KG1 (cell line): ENCODE measurements at places on chromosomes 2 and 18.

GRCh38 chr2:69164061-69164778, 151.2 kb downstream of the ANTXR1 start:
- DNase-seq, result no peak

GRCh38 chr18:22169889-22170420, 566 bp downstream of the GATA6 start:
- DNase-seq, result peak; percentile 41

DNA sequence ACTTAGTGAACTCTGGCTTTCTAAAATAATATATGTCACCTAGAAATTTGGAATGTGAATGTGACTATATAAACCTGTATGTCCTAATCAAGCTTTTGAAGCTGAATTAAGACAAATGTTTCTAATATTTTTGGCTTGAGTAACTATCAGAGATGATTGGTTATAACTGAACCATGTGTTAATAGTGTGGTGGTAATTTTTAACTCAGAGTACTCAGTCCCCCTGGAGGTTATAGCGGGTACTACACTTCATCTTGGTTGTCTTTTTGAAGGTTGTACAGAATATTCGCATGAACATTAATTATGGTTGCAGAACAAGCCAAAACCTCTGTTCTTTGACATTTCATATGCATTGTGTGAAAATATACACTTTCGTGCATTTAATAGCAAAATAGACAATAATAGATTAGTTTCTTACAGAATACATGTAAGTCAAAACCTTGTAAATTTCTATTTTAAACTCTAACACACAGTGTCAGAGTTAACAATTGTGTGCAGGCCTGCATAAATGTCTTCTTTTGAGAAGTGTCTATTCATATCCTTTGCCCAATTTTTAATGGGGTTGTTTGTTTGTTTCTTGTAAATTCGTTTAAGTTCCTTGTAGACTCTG, 86.0 kb downstream of the OSBPL6 start:
- DNase-seq, result no peak

- no peak for DNase-seq
These were observed 38.3 kb downstream of the MRPL44 start for GRCh38 chr2:223995569-223995968.

- DNase-seq, result no peak
These were observed 24.4 kb downstream of the RDH14 start for GRCh38 chr2:18536100-18536499.

DNA sequence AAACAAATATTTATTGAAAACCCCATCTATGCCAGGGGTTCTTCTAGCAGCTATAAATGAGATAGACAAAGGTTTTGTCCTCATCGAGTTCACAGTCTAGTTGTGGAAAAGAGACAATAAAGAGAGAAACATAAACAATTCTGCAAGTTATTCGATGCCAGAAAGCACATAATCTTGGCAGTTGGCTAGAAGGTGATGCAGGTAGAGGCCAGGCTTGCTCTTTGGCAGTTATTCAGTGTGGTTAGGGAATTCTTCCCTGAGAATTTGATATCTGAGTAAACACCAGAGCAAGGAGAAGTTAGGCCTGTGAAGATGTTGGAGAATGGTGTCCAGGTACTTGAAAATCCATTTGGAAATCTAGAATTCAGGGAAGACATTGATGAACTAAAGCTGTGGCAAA, 547.4 kb downstream of the SLC4A3 start:
- no peak for DNase-seq

GRCh38 chr18:49861659-49862058, 48.3 kb upstream of the ACAA2 start:
- no peak for DNase-seq

- DNase-seq, result no peak
These were observed 9.0 kb downstream of the RNF144A start for GRCh38 chr2:6926071-6926732.

DNA sequence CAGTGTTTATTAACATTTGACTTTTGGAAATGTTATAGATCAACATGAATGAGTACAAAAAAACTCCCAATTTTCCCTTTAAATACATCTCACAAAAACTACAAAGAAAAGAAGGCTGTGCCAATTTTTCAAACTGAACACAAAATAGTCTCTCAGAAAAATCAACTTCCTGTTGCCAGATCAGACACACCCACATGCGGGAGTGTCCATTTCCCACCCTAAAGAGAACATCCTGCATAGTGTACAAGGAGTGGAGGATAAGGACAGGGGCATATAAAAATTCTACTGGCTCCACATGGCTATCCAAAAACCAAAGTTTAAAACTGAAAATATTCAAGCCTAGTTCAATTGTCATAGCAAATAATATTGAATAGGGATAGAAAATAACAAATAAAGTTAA, 165.3 kb downstream of the ATAD2B start:
- DNase-seq, result no peak

- DNase-seq, result no peak
These were observed 12.9 kb downstream of the UBR3 start for GRCh38 chr2:169839954-169840746.

GRCh38 chr2:238682536-238682935, 165.3 kb upstream of the TWIST2 start:
- no peak for DNase-seq

GRCh38 chr2:47034973-47035609, 119.5 kb upstream of the MCFD2 start:
- peak; percentile 22 for DNase-seq

DNA sequence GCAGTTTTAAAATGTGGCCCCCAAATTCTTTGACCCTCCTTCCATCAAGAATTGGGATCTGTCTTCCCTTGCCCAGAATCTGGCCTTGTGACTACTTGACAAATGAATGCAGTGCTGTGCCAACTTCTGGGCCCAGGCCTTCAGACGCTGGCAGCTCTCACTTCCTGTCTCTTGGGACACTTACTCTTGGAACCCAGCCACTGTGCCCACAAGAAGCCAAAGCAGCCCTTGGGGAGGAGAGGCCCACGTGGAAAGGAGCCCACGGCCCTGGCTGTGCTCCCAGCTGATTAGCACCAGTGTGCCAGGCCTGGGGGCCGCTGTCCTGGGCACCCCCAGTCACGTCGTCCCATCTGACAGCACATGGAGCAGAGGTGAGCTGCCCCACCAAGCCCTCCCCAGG, 56.6 kb downstream of the RPL37A start:
- no peak for DNase-seq

DNA sequence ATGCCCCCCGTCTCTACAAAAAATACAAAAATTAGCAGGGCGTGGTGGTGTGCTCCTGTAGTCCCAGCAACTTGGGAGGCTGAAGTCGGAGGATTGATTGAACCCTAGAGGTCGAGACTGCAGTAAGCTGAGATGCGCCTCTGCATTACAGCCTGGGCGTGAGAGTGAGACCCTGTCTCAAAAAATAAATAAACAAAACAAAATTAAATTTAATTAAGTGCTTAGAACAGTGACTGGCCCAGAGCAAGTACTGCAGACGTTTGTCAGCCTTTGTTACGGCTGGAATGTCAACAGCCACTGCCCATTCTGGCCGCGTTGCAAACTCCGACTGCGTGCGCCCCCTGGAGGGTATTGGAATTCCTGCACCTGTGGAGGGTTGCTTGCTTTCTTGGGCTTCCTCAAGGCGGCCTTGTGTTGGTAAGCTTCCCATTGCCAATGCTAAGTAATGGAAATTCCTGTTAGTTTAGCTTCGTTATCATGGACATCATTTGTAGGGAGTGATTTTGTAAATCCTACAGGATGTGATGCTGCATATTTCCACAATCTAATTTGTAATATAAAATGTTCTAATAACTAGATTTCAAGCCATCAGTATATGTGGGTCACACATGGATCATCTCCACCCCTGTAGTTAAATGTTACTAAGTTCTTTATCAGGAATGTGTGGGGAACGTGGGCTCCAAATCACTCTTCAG, 15.9 kb upstream of the ATP6V1B1 start:
- DNase-seq, result peak; percentile 34

DNA sequence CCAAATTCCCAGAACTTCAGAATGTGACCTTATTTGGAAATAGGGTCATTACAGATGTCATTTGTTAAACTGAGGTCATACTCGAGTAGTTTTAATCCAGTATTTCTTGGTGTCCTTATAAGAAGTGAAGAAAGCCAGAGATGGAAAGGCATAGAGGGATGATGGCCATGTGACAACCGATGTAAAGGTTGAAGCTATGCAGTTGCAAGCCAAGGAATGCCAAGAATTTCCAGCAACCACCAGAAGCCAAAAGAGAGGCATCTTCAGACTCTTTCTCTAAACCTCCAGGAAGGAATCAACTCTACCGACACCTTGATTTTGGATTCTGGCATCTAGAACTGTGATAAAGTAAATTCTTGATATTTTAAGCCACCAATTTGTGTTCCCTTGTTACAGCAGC, 242.2 kb downstream of the CDH20 start:
- DNase-seq, result no peak

DNA sequence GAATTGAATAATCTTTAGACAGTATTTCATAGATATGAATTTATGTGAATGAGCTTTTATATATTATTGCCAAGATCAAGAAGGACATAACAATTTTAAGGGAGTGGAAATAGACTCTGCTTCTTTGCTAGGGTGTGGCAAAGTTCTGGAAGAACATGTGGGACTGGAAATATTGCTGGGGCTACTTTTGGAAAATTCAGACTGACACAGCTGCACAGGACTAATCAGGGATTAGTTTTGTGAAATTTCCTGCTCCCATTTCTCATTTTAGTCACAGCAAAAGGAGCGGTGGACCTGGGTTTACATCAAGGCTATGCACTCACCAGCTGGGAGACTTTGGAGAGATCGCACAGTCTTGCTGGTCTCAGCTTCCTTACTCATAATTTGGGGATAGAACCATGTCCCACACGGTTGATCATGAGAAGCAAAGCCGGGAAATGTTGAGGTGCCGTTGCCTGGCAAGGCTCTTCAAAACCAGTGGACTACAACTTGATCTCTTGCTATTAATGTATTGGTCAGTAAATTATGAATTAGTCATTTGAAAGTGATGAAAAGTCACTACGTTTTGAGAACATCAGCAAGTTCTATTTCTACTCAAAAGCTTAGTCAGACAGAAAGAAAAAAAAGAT, 42.4 kb downstream of the IL1RL2 start:
- DNase-seq, result no peak

DNA sequence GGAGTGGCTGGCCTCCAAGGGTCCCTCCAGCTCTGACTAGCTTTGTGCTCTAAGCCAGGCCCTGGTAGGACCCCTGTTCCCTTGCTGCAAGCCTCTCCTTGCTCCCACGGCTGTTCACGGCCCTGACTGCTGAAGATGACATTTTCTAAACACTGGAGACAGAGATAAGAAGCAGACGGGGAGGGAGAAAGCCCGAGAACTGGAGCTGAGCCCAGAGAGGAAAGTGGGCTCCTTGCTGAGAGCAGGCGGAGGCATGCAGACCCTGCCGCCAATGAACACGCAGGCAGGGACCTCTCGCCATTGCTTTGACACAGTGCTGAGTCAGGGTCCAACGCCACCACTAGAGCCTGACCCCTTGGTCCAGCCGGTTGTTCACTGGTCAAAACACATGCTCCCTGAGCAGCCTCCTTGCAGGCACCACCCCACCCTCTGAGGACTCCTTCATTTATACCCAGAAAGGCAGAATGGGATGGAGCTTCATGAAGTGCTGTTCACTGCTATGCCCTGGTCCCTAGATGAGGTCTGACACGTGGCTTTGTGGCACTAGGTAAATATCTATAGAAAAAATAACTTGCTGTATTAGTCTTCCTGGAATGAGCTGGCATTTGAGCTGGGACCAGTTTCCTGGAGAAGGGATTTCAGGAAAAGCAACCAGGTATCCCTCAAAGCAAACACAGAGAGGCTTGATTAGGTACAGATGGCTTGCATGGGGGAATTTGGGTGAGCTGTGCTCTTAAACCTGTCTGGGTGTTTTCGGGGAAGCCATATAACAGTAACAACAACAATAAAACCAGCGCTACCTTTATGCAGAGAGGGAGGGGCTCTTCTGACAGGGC, 65.7 kb downstream of the MCFD2 start:
- no peak for DNase-seq

DNA sequence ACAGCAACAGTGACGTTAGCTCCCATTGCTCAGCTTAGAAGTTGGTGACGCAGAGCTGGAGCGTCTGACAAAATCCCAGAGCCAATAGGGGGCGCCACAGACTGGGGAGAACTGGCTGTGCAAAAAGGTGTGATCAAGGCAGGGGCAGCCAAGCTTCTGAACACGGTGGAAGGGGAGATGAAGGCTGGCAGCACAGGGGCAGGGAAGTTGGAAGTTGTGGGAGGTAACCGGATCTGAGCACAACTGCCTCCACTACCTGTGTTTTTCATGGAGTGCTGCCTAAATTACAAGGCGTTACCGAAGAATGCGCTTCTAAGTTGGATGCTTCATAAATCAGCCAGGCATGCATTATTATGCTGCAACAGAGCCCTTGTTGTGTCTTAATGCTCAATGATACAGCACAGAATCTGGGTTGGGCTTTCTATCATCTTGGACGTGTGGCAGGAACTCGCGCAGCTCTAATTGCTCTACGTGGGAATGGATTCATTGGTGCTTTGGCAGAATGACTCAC, 370.0 kb downstream of the SLC4A3 start:
- no peak for DNase-seq

DNA sequence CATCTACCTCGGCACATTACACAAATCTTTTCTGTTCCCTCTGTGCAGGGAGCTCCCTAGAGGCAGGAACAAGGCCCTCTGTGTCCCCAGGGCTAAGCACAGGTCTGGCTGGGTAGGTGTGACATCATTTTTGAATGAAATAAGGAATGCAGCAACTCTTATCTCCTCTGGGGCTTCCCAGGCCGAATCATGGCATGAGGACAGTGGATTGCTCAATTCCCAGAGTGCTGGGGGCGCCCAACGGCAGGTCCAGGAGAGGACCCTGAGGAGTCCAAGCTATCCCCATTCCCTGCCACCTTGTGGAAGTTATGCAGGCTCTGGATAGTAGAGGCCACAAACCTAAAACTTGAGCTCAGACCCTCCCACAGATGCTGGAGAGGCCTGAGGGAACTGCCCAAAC, 158.0 kb upstream of the RAB6C start:
- no peak for DNase-seq

GRCh38 chr2:45131587-45131986, 122.3 kb upstream of the SIX2 start:
- DNase-seq, result peak; percentile 20

GRCh38 chr2:39252888-39253518, 9.2 kb upstream of the CDKL4 start:
- no peak for DNase-seq

- no peak for DNase-seq
These were observed 71.7 kb downstream of the LIMS1 start for GRCh38 chr2:108605947-108606346.

DNA sequence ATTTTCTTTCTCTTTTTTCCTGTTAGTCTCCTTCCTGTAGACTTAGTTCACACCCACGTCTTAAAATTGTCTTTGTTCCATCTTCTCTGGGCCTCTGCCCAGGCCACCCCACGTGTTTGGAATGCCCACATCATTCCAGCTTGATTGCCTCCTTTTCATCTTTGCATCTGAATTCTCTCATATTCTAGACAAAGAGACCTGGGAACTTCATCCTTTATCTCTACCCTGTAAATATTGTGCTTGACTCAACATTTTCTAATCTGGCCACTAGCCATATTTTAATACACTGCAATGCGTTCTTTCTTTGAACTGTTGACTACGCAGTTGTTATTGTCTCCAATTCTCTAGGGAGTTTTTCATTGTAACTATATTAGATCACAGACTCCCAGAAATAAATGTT, 187.5 kb upstream of the NRXN1 start:
- DNase-seq, result no peak
